Sciatic nerve (tissue), 2 donors: ENCODE measurements at places on chromosomes 7 and 10.

GRCh38 chr7:43480581-43480980, 102.3 kb upstream of the STK17A start:
- DNase-seq, result no peak

DNA sequence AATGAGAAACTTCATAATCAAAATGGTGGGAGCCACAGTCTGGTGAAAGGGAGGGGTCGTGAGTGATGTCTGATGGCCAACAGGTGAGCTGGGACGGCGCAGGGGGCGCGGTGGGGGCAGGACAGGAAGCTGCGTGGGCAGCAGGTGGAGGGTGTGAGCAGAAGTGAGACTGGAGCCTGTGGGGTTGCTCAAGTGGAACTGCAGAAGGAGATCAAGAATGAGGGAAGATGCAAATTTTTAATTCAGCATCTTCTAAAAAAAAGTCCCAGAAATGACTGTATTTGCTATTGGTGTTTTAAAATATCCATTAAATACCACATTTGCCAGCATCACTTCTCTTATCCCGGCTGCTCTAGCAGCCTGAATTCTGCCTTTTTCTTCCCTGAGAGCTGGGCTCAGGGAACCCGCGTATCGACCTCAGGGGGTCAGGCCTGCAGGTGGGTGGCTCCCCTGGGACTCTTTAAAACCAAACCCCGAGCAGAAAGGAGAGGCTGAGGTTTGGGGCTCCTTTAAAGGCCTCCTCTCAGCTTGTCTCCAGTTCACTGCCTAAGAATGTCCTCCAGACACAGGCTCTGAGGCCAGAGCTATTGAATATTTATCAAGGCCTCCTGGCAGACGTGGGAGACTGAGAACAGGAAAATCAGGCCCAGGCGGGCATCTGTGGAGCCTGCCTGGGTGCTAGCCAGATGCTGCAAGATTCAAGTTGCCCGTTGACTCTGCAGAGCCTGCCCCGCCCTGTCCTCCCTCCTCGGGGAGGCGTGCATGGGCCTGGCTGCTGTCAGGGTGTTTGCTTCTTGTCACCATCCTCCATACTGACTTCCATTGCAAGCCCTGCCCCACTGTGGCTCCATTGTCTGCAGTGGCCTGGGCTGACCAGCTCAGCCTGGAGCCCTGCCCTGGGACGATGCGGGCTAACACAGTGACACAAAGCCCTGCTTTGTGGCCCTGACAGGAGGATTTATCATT, 53.9 kb downstream of the SYPL1 start:
- DNase-seq, result peak; percentile 71

DNA sequence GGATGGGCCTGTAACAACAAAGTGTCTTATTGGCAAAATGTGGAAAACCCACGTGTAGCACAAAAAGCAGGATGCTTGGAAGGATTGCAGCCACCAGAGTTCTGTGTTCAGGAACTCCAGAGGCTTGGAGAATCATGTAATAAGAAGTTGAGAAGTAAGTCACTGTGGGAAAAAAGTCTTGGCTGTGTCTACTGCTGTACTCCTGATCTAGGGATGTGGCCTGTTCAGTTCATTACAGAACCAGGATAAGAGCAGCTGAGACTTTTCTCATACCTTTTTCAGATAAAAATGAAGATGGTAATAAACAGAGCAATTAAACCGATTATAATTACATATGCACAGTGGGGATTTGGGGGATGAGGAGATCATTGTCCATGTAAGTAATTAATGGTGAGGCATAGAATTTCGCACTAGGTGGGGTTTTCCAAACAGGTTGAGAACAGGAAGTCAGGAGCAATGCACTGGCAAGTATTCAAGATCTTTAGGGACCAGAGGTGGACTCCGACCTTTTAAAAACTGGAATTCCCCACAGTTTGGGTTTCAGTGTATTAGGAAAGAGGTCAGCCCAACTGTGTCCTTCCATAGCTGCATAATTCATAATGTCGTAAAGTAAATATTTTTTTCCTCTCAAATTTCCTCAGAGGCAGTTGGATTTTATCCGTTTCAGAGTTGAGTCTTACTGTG, 281.7 kb downstream of the FRMD4A start:
- no peak for DNase-seq

- DNase-seq, result peak; percentile 94
These were observed 128.5 kb downstream of the MAD1L1 start for GRCh38 chr7:2104107-2104710.

DNA sequence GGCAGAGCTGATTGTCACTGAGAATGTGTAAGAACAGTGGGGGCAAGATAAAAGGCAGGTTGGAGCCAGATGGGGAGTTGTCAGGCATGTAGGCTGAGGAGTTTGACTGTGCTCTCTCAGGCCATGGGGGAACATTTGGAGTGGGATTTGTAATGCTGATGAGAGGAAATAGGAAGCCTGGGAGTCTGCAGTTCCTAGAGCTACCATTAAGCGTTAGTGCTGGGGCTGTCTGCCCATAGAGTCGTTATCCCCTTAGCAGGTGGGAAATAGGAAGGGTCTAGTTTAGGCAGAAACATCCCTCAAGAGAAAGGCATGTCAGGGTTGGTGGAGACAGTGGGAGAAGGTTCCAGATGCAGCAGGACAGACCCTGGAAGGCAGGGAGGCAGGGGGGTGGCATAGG, 75.5 kb downstream of the RPS24 start:
- no peak for DNase-seq

- no peak for DNase-seq
These were observed 2.2 kb downstream of the FASTK start for GRCh38 chr7:151078233-151079040.

- DNase-seq, result no peak
These were observed 199.0 kb downstream of the GPR37 start for GRCh38 chr7:124566583-124566982.

DNA sequence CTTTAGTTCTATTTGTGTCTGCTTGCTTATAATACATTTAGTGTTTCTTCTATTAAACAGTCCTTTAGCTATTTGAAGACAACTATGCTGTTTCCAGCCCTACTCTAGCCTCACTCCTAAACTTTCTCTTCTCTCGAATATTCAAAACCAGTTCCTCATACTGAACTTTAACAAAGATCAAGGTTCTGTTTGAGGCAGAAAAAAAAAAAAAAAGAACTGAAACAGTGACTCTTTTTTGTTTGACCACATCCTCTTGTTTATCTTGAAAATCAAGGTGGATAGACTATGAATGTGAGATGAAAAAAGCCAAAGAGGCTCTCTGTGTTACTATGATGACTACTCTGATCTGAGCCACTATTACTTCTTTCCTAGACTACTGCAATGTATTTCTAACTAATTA, 154.3 kb downstream of the ZNF365 start:
- no peak for DNase-seq

GRCh38 chr10:119296703-119297102, 89.3 kb downstream of the GRK5 start:
- no peak for DNase-seq

DNA sequence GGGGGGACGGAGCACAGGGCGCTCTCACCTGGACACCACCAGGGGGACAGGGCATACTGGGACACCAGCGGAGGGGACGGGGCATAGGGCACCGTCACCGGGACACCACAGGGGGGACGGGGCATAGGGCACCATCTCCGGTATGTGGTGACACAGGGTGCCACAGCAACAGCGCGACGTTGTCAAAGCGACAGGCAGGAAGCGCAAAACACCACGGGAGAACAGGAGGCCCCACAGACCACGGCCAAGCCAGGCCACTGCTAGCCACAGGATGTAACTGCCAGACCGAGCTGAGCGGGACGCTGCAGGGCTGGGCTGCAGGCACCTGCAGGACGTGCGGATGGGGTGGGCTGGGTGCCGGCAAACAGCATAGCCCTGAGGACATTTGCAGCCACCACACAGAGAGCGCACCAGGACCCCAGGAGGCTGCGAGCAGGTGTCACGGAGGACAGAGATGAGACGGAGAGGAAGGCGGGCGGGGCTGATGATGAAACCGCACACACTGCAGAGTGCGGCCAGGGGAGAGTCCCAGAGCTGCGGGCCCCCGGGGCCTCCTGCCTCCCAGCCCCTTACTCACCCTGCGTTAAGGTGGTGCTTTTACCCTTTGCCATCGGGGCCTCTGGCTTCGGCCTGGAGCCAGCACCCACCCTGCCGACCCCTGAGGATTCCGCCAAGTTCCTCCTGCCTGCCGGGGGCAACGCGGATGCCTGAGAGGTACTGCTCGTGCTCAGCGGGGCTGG, 17.5 kb downstream of the MICALL2 start:
- no peak for DNase-seq
